Cardiac septum (tissue), 1 donor: ENCODE measurements at places on chromosomes 16 and 17.

- DNase-seq, result peak; percentile 82
These were observed 23.6 kb upstream of the ABR start for GRCh38 chr17:1203111-1203966.

DNA sequence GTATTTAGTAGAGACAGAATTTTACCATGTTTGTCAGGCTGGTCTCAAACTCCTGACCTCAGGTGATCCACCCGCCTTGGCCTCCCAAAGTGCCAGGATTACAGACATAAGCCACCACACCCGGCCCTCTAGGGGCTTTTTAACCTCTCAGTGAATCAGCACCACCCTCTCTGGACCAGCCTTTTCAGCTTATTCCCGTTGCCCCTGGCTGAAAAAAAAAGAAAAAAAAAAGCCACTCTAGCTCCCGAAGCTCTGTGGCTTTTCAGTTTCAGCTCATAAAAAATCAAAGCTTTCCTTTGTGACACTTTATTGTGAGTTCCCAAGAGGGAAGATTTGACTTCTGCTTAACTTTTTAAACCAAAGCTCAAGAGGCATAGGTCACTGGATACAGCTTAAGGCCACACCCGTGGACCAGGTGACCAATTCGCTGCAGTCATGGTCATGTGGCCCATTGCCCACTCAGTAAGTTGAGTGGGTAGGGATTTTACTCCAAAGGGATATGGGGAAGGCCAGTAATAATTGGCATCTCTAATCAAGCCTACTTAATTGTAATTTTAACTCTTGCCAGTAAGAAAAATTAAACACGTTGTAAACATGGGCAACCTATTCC lies 46.6 kb upstream of the MED13 start:
- DNase-seq, result no peak

DNA sequence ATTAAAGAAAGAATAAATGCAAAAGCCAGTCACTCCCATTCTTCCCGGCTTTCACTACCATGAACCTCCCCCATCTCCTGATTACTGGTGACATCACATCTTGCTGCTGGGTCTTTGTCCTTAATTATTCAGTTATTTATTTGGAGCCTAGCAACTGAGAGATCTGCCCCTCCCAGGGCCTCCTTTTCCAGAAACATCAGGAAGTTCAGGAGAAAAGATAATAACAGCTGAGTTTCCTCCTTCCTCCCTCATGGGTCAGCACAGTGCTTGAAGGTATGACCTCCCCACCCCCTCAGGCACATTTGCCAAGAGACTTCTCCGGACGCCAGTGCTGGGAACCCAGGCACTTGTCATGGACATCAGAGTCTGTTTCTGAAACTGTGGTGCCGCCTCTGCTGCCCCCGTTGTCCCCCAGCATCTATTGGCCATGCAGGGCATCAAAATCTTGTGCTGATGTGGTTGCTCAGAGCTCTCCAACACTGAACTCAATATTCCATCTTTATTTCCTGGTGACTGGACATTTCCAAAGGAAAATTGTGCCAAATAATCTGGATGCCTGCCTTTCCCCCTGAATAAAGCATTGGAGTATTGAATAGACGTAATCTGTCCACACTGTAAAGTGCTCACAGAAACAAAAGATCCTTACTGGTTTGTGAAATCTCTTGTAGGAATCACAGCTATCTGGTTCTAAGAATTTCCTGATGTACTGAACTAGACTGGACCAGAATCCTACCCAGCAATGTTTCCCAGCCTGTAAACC lies 71.8 kb downstream of the ZNF18 start:
- no peak for DNase-seq

DNA sequence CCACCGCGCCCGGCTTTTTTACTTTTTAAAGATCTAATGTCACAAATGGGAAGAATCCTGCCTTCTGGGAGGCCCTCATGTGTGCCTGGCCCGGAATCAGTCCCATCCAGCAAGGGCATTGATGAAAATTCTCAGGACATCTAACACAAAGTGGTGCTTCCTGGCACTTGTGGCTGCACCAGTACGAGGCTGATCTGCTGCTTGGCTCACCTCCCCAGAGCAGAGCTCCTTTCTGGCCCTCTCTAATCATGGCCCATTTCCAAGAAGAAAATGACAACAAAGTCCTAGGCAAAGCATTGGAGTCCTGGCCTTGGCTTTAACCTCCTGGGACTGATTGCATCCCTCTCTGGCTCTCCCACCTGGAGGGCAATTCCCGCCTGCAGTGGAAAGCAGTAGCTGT lies 50.7 kb upstream of the SIAH1 start:
- no peak for DNase-seq

- DNase-seq, result no peak
These were observed 197.5 kb downstream of the FTO start for GRCh38 chr16:53901408-53901807.

DNA sequence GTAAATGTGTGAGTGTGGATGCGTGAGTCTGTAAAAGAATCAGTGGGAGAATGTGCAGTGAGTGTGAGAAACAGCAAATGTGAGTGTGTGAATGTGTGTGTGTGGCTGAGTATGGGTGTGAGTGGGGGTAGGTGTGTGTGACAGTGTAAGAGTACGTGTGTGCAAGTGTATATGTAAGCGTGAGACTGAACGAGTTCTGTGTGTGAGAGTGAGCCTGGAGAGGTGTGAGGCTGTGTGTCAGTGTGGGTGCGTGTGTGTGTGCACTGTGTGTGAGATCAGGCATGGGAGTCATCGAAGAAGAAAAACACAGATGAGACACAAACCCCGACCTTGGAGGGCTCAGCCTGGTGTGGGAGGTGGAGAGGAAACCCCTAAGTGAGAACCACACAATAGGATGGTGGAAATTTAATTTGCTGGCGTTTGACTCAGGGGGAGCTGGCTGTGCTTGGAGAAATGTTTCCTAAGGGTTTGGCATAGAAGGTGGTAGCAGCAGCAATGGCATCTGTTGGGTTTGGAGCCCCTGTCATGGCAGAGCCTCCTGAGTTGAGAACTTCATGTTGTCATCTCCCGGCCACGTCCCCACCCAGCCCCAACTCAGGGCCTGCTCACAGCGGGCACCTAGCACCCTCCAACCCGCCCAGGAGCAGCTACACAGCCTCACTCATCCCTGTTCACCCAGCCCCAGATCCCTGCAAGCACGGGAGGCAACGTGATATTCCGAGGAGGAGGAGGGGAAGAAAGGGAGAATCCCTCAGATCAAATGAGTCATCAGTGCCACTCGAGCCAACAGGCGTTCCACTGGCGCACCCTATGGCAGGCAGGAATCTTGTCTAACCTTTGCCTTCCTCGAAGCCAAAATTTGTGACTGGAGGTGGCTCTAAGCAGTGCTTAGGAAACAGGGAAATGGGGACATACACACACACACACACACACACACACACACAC lies 14.3 kb upstream of the NUBP1 start:
- no peak for DNase-seq
